Activated CD4-positive, alpha-beta memory T cell treated with anti-CD3 and anti-CD28 coated beads for 36 hours (primary cell): ENCODE measurements at places on chromosomes 3 and 15. TPM values are rescaled to one million over a fixed set of nuclear protein-coding genes. Genes with fewer than 3 reads are reported as not detected.

The COLQ gene
- total RNA-seq: 1.5 TPM

The SLC33A1 gene
- 20.5 TPM for total RNA-seq

The ELP6 gene
- total RNA-seq: 32.7 TPM

The PLCB2 gene
- 65.3 TPM for total RNA-seq

The WDR93 gene
- not detected for total RNA-seq

The STRIT1 gene
- total RNA-seq: not detected

The HMCES gene
- total RNA-seq: 58.4 TPM
